ENCODE measurements at places on chromosomes 6 and 20.

GRCh38 chr6:18359237-18359885 lies 27.8 kb upstream of the RNF144B start:
- no peak for DNase-seq

GRCh38 chr6:37713529-37714119 lies 15.9 kb upstream of the MDGA1 start:
- DNase-seq: no peak

- no peak for DNase-seq
Observed at GRCh38 chr20:2253256-2253655, 42.5 kb upstream of the TGM3 start.

- no peak for DNase-seq
Observed at GRCh38 chr6:163776906-163777686, 362.6 kb downstream of the QKI start.

GRCh38 chr6:1952740-1953360 lies 292.6 kb downstream of the GMDS start:
- no peak for DNase-seq

DNA sequence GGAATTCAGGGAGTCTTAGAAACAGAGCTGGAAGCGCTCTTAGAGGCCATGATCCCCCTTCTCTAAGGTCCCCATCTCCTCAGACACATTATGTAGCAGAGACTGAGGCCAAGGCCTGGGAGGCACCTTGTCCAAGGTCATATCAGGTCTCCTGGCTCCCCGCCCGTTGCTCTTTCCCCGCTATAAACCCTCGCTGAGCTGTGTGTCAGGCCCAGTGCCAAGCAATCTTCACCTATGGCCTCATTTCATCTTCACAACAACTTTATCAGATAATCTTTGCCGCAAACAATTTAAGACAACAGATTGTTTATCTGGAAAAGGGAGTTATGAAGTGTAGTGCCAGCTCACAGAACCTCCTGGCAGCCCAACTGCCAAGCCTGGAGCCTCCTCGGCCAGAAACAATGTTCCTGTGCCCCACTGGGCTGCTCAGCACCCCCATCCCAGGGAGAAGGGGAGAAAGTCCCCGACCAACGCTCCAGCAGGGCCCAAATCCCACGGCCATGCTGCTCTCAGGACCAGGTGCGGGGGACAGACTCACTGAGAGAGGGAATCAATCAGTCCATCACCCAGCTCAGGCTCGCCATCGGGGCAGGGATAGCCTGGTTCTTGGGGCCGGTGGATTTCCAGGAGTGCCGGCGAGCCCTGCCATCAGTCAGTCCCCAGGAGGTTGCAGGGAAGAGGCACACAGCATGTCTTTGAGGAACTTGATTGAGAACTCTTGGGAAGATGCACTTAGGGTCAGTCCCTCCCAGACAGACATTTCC lies 16.9 kb upstream of the FANCE start:
- no peak for DNase-seq

DNA sequence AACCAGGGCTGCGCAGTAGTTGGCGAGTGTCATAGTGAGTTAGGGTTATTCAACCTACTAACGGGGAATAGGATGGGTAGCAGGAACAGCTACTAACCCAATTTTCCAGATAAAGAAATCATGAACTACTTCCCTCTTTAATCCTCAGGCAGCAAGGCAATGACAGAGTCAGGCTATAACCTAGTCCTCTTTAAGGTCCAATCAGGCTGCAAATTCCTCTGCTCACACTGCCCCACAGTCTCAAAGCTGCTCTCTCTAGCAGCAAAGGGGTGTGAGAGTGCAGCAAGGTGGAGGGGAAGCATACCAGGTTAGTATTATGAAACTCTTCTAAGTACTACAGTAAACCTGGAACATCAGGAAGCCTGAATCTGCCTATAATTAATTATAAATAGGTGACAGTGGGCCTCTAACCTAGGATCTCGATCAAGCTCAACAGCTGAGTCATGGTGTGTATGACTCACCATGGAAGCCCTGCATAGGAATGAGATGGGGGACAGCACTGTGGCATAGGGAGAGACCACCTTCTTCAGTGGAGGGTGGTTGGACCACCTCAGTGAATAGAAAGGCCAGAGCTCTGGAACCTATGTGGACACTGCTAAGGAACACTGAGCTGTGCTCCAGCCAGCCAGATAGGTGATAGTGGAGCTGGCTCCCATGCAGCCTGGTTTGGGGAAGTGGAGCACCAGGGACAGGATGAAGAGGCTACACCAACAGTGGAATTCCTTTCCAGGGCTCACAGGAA lies 7.9 kb downstream of the PEX6 start:
- no peak for DNase-seq

GRCh38 chr6:33391922-33392594 lies 435 bp downstream of the KIFC1 start:
- DNase-seq: no peak

DNA sequence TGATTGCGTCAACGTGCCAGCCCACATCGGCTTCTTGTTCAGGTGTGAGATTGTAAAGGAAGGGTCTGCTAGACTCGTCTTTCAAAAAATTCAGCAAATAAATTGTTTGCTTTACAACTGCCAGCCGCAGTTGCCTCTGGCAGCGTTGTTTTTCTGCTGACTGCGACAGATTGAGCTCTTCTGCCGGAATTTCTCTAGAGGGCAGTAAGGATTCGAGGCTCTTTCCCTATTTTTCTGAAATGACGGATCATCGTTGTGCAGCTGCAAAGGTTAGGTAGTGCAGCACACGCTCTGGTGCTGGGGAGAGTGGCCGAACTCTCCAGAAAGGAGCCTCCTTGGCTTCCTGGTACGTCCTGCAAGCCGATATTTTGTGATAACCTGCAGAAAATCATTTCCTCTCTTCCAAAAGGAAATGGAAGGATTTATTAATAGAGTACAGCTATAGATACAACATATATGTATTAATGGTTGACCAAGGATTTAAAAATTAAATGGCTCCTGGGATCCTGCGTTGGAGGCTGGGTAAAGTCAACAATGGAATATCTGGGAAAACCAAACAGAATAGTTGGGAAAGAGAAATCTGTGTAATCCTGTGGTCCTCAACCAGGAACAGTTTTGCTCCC lies 121.9 kb upstream of the ZFP64 start:
- DNase-seq: peak; percentile 32

DNA sequence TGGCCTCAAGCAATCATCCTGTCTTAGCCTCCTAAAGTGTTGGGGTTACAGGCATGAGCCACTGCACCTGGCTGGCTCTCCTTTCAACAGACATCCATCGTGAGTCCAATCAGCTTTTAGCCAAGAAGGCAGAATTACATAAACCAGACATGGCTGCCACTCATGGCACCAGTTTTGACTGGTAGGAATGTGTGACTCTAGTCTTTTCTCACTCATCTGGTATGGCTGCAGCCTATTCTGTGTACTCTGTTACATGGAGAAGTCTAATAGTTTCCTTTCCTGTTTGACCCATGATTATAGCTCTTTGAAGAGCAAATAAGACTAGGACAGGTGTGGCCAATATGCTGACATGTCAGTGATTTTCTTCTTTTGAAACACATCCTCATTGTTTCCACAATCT lies 27.0 kb upstream of the RNF144B start:
- no peak for DNase-seq

DNA sequence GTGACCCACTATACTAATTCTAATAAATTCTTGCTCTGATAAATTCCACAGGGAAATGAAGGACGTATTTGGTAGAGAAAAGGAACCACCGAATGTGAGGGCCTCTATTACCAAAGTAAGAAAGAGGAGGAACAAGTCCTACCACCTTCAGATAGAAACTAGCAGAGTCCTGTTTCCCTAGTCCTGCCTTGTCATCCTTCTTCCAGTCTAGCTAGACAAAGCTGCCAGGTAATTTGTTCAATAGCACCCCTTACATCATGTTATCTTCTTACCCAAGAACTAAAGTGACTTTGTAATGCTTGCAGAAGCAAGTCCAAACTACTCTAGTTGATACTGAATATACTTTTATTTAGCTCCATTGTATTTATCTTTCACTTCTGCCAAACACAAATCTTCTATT lies 29.3 kb upstream of the FAM83B start:
- no peak for DNase-seq

DNA sequence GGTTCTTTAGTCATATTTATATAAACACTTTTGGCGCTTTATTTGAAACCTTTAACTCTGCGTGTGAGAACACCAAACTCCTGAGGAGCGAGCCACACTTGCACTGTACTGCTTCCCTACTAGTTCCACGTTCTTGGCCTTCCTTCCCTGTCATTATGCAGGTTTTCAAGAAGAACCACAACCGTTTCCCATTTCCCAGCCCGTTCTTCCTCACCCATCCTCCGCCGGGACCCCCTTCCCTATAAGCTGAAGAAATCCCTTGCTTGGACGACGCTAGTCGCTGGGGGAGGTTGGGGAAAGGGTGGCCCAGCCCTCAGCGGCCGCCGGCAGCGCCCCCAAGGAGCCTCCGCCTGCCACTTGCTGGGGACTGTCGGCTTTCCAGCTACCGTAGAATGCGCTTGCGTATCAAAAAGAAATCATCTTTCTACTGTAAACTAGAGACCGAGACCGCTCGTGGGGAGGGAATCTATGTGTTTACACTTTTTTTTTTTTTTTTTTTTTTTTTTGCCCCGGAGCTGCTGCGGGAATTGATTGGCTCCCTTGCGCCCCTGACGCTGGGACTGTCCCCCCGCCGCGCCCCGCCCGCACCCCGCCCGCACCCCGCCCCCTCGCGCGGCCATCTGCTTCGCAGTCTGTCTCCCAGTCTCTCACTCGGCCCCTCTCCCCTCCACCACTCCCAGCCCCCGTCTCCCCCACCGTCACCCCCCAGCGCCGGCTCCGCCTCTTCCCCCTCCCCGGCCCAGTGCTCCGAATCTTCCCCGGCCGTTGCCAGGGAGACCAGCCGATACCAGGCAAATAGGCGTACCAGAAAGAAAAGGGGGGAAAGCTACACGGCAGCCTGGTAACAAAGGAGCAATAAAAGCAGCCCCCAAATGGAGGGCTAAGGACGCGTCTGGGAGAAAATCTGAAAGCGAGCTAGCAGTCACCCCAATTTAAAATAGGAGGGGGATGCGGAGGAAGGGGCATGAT lies 2.3 kb upstream of the MARCKS start:
- peak; percentile 87 for DNase-seq

GRCh38 chr6:139577763-139578604 lies 203.5 kb upstream of the CITED2 start:
- no peak for DNase-seq

DNA sequence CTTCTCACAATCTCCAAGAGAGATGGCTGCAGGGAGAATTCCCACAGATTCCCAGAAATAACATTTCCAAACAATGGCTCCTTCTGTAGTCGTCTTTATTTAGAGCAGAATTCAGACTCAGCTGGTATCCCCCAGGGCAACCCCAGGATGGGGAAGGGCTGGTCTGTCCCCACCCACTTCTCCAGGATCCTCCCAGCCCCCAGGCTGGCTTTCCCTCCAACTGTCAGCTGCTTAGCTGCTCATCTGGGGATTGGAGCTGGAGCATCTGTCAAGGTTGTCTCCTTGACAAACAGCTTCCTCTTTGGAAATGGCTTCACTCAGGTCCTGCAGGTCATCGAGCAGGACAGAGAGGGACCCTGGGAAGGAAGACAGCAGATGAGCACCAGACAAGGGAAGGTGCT lies 3.5 kb upstream of the PSORS1C2 start:
- DNase-seq: no peak

DNA sequence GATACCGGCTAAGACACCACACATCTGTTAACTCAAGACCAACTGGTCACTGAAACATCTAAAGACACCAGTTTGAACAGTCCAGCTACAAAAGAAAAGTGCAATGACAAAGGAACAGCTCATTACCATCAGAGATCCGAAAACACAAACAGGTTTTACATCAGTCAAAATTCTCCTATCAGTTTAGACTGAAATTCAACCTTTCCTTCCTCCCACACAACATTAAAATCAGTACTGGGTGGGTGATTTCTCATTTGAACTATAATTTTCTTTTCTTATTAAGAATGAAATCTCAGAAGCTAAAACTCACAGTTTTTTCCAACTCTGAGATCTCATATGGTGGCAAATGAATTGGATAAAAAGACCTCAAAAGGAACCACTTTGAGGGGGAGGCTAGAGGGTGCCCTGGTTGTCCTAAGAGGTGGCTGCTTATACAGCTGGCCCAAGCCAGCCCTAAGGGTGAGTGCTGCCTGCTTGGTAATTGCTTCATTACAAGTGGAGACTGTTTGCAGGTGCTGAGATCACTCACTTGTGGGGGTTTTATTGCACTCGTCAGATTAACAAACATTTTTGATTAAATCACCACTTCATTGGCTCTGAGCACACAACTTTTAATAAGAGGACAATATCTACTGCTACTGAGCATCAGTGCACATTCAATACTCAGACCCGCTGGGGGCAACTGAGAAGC lies 4.3 kb downstream of the CCDC167 start:
- no peak for DNase-seq

DNA sequence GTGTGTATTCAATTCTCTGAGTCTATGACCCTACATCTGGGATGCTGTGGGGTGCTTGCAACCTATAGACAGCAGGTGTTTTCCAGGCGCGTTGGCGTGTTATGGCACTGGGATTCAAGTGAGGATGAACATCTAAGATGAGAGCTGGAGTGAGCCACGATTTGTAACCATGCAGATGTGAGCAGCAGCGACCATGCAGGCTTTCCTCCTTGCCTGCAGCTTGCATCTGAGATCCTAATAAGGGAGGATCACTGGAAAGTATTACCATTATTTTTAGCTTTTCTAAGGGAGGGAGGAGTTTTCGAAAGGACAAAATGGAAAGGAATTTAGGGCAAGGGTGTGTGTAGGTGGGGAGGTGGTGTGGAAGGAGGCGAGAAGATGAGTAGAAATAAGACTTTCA lies 216.7 kb downstream of the ATXN1 start:
- DNase-seq: no peak

DNA sequence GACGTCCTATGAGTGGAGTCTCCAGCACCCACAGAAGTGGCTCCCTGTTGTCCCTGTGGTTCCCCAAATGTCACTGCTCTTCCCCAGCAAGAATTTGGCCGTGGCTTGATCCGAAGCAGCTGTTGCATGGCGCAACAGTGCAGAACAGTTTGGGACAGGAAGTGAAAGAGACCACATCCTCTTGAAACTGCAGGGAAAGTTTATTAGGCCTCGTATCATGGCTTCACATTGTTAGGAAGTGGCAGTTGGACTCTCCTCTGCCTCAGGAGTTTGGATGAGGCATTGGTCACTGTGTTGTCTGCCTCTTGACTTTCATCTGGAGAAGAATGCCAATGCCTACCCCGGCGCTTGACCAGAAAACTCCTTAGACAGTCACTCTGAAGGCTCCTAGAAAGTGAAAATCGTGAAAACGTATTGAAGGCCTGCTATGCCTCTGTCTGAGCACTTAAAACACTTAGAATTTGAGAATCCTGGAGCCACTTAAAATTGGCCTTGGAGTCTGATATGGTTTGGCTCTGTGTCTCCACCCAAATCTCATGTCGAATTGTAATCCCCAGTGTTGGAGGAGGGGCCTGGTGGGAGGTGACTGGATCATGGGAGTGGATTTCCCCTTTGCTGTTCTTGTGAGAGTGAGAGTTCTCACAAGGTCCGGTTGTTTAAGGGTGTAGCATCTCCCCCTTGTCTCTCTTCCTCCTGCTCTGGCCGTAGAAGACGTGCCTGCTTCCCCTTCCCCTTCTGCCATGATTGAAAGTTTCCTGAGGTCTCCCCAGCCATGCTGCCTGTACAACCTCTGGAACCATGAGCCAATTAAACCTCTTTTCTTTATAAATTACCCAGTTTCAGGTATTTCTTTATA lies 334.9 kb upstream of the JARID2 start:
- DNase-seq: no peak

Measured in WTC11 (cell line).